Panc1 (cell line): ENCODE measurements at places on chromosomes 7 and 10.

DNA sequence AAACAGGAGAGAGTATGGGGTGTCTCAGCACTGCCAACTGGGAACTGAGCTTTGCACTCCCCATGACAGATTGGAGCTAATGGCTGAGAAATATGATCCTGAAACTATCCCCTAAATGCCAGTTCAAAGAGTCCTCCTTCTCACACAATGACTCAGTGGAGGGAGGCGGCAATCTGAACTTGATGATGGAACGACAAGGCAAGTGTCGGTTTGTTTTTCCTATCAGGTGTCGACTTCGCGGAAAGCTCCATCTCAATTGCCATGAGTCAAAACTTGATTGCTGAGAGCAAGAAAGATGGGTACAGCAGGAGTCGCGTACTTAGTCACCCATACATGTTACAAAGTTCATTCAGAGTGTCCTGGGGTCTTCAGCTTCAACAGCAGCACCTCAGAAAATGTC is 52.5 kb downstream of the NPY start:
- no peak for DNase-seq

DNA sequence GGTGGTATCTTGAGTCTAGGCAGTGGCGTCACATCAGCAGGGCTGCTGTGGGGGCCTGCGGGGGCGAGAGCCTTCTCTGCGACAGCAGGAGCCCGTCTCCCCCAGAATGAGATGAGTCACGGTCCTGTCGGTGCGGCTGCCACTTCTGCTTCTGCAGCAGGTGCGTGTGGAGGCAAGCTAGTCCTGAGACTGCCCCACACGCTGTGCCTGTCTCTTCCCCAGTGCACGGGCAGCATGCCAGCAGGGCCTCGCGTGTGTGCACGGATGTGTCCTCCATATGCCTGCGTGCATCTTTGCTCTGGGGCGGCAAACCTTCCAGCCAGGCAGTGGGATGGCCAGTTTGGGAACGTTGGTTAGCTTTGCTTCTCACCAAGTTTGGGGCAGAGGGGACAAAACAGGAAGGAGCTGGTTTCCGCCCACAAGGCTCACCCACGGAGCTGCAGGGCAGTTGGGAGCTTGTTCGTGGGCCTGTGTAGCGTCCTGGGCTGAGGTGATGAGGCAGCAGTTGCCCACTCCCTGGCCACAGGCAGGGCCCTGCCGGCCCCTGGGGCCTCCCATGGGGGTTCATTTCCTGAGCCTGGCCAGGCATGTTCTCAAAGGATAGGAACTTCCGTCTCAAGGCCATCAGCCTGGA is 60.8 kb upstream of the PPIF start:
- no peak for DNase-seq

DNA sequence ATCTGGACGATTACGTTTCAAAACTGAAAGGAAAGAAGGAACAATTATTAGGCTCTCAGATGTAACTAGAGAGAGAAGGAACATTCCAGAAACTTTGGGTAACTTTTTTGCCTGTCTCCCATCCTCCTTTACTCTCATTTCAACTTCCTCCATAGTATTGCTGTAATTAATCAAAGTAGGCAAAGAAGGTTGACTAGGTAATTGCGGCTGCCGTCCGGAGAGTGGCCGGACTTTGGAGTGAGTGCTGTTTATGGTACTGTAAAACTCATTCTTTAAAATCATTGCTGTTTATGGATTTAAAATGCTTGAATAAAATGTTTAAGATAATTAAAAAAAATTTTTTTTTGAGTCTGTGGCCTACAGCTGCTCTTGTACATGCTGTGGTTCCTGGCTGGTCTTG is 56.4 kb downstream of the RBM33 start:
- no peak for DNase-seq

DNA sequence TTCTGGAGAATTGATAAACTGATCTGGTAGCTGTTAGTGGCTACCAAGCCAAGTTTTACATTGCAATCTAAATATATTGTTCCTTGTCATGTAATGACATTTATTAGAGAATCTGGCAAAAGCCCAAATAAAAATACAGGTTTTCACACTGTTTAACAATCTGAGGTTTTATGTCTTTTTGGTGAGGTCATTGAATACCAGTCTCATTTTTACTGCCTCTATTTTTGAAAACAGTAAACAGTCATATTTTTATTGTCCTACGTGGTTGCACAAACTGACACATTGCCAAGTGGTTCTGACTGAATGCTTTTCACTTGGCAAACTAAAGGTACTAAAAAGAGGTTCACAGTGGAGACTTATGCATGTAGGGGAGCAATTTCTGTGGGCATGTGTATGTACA is 157.5 kb downstream of the PRKG1 start:
- DNase-seq = no peak

- no peak for DNase-seq
Observed at GRCh38 chr7:79702116-79702515, 248.6 kb upstream of the MAGI2 start.

DNA sequence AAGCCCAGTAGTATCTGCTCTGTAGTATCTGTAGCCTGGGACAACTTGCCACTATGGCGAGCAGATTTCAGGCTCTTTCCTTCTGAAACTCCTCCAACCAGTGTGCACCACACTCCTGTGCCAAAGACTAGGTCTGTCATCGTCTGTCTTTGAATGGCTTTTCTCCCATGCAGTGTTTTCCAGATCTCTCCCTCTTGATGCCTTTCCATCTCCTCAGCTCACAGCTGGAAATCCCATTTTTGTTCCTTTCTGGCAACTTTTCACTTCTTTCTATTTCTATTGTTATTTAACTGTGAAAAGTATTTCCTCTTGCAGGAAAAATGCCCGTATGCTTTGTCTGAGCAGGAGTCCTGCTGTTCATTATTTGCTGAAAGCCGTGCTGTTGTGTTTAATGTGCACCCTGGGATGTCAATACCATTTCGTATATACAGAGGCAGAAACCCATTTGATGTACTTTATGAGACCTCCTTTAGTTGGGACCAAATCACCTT is 373.7 kb downstream of the PHTF2 start:
- no peak for DNase-seq

DNA sequence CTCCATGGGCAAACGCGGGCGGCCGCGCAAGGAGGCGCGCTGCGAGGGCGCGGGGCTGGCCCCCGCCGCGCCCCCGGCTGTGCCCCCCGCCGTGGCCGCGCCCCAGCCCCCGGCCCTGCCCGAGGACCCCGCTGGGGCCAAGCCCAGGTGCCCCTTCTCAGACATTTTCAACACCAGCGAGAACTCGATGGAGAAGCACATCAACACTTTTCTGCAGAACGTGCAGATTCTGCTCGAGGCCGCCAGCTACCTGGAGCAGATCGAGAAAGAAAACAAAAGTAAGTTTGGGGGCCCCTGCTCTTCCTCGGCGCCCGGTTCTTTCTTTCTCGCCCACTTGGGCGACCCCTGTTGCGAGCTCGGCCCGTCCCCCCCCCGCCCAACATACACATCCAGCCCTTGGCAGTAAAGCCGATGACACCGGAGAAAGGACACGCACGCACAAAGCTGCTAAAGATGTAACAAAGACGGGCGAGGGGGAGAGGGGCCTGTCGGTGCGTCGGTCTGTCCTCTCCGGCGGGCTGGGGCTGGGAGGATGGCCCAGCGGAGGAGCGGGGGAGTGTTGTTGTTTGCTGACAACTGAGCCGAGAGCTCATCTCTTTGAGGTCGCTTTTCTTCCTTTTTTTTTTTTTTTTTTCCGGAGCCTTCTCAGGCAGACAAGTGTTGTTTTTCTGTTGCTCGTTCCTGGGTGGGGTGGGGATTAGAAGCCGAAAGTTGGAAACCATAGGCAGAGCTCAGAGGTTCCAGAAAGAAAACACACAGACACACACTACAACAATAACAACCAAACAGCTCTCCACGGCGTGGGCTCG is 604 bp downstream of the MXI1 start:
- DNase-seq = no peak

GRCh38 chr7:35480806-35481205 is 214.1 kb downstream of the HERPUD2 start:
- no peak for DNase-seq

GRCh38 chr7:55517191-55517633 is 55.1 kb downstream of the VOPP1 start:
- no peak for DNase-seq

- DNase-seq = no peak
Observed at GRCh38 chr10:114811862-114812261, 9.7 kb upstream of the FHIP2A start.

- no peak for DNase-seq
Observed at GRCh38 chr7:129341212-129341611, 93.0 kb upstream of the STRIP2 start.

- no peak for DNase-seq
Observed at GRCh38 chr10:49562893-49563292, 24.0 kb upstream of the ERCC6 start.
